Suppressor macrophage (primary cell): ENCODE measurements at places on chromosomes 4 and X.

DNA sequence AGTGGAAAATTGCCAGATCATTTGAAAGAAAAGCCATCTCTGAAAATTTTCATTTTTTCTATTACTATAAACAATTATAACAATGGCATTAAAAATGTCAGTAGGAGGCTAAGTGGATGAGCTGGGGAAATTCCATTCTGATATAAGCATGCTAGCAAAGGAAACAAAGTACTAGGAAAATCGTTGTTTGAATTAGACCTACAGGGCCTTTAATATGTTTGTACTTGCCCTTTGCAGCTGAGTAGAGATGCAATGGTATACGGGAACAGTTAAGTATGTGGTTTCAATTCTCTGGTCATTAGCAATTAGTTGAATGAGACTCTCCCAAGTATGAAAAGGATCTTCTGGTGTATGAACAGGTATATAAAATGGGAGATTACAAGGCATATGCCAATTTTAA is 452.2 kb downstream of the PCDH11X start:
- DNase-seq: no peak

DNA sequence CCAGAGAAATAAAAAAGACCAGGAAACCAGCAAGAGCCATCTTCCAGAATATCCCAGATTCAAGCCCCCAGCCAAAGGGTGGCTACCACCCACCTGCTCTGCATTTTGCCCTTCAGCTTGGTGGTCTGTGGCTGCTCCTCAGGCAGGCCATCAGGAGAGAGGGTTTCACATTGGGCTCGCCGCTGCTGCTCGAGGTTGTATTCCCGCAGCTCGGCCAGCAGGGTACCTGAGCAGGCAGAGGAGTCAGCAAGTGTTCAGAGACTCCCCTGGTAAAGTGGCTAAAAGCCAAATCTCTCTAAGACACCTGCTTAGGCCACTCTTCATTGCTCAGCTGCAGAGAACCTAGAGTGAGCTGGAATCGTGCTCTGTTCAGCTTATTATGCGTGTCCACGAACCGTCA is 110.8 kb upstream of the HSD17B10 start:
- DNase-seq: no peak

DNA sequence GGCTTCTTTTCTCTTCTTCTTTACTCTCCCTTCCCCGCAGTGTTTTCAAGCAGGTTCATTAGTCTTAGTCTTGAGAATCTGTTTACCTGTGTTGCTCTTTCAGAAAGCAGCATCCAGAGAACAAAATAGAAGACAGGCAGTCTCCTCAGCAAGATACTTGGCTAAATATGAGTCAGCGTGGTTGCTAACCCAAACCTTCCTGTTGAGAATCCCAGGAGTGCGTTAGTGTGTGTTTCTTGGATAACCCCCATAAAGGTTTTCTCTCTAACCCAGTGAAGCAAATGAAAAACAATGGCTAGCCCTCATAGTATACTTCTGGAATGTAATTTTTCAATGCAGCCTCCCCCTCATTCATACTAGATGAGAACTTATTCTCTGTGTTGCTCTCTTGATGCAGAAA is 41.1 kb downstream of the BMPR1B start:
- no peak for DNase-seq

GRCh38 chrX:49858341-49858740 is 20.9 kb upstream of the USP27X start:
- DNase-seq: no peak

GRCh38 chrX:57282568-57282967 is 3.9 kb upstream of the FAAH2 start:
- no peak for DNase-seq

GRCh38 chrX:50072110-50072509 is 128.7 kb downstream of the AKAP4 start:
- no peak for DNase-seq

GRCh38 chr4:99857307-99857706 is 36.9 kb downstream of the LAMTOR3 start:
- no peak for DNase-seq

DNA sequence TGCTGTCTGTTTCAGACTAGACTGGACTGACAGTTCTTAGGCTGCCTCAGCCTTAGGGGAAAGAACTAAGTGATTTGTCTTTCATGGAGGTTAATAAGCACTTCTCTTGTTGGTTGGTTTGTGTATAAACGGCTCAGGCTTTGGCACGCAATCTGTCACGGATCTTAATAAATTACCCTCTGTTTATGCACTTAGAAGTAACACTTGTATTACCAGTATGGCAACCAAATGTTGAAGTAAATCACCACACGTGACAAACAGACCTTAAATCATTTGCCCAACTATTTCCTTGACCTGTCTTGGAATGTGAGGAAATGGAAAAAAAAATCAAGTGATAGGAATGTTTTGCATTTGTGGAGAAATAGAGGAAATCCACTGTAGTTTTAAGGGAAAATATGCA is 69.9 kb downstream of the TEX13A start:
- DNase-seq: no peak

- DNase-seq: no peak
Measured at GRCh38 chrX:40076750-40077575, 20.8 kb downstream of the BCOR start.

DNA sequence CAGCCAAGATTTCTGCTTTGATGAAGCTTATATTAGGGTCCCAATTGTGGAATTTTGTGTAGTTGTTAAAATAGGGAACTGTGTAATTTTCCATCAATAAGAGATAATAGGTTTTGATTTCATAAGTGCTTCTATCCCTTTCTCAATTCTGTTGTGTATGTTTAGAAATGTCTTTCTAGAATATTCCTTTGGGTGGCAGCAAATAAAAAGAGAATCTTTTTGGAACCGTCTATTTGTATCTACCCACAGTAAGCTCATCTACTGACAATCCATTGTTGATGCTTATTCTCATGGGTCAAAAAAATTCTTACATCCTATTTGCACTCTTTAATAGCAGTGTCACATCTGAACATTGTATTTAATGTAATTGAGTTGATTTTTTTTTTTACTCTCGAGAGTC is 61.7 kb downstream of the TMA16 start:
- DNase-seq: no peak

DNA sequence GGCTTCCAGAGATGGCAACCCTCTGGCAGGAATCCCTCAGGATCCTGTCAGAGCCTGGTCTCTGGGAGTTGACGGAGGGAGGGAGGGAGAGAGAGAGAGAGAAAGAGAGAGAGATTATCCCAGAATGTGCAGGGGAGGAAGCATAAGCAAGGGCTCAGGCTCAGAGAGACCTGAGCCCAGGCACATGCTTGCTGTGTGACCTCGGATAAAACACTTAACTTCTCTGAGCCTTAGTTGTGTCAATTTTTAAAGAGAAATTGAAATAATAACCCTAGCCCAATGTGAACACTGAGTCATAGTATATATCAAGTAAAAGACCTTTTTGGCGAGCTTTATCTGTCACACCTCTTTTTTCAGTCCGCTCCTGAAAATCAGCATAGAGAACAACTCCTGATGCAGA is 473 bp upstream of the USP51 start:
- no peak for DNase-seq

DNA sequence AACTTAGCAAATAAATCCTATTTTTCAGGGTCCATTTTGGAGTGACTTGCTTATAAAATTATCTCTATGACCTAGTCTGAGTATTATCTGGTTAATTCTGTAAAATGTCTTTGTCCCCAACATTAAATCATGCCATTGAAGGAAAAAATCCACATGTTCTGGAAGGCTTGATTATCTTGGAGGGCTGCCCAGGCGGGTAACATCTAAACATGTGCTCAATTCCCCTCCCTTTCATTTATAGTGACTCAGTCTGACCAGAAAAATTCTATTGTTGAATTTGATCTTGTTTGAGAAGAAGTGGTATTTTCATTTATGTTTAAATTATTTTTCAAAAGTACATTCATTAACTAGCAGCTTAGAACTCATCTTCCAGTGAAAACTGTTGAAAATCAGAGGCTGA is 55.4 kb upstream of the SLC10A7 start:
- DNase-seq: no peak

- peak; percentile 15 for DNase-seq
Measured at GRCh38 chr4:94127707-94128328, 79.8 kb upstream of the SMARCAD1 start.

DNA sequence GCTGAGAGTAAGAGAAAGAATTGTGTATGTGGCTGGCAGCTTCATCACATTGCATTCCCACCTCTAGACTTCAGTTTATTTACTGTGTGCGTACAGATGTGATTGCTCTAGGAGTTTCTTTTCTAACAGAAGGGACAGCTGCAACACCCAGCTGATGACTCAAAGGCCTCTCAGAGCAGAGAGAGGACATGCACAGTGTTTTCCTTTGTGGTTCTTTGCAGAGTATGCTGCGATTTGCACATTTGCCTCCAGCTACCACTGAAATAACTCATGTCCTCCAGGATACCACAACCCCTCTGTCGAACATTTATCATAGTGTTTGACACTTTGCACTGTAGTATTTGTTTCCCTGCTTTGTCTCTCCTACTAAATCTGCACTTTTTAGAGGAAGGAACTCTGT is 294.1 kb downstream of the STIM2 start:
- DNase-seq: no peak

DNA sequence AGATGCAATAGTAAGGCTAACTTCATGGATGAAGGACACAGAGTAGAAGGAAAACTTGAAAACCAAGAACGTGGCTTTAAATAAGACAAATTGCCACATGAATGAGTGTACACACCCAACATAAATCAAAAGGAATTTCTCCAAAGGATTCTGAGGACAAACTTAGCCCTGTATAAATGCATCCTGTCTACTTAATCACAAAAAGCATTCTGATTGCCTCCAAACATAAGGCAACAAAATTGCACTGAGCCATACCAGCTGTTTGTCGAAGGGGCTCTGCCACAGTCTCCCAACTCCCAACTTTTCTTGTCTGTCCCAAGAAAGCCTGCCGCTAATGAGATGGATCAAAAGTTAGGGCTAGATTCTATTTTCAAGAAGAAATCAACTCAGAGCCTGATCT is 194.3 kb downstream of the SOWAHB start:
- no peak for DNase-seq

GRCh38 chrX:101136235-101136634 is 38.2 kb downstream of the CENPI start:
- DNase-seq: no peak

- DNase-seq: no peak
Measured at GRCh38 chr4:3269991-3270611, 21.1 kb downstream of the MSANTD1 start.

- peak; percentile 96 for DNase-seq
Measured at GRCh38 chrX:53422086-53422860, at the start of gene SMC1A. Gene SMC1A, minus strand, starts transcription at chrX:53422654. Its CDS starts 54 bp downstream, at chrX:53422600.

- DNase-seq: no peak
Measured at GRCh38 chr4:76680952-76681351, 217.0 kb downstream of the SOWAHB start.

DNA sequence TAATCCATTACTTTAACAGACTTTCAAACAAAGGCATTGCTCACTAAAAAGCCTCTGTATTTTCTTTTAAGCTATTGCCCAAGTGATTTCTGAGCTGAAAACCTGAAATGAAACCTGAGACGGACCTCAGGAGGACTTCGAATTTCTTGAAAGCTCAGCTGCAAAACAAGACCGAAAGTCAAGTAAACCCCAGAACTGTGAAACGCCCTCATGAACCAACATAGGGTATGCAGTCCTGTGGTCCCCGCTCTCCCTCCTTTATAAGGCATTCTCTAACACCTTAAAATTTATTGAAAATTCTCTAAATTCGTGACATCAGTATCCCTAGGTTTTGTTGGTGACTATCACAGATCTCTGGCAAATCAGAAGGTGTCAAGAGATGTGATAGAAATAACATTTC is 91.8 kb downstream of the SHISA3 start:
- no peak for DNase-seq

- DNase-seq: no peak
Measured at GRCh38 chr4:94536049-94536448, 84.3 kb downstream of the PDLIM5 start.

GRCh38 chrX:45329217-45329616 is 128.5 kb upstream of the DIPK2B start:
- no peak for DNase-seq

DNA sequence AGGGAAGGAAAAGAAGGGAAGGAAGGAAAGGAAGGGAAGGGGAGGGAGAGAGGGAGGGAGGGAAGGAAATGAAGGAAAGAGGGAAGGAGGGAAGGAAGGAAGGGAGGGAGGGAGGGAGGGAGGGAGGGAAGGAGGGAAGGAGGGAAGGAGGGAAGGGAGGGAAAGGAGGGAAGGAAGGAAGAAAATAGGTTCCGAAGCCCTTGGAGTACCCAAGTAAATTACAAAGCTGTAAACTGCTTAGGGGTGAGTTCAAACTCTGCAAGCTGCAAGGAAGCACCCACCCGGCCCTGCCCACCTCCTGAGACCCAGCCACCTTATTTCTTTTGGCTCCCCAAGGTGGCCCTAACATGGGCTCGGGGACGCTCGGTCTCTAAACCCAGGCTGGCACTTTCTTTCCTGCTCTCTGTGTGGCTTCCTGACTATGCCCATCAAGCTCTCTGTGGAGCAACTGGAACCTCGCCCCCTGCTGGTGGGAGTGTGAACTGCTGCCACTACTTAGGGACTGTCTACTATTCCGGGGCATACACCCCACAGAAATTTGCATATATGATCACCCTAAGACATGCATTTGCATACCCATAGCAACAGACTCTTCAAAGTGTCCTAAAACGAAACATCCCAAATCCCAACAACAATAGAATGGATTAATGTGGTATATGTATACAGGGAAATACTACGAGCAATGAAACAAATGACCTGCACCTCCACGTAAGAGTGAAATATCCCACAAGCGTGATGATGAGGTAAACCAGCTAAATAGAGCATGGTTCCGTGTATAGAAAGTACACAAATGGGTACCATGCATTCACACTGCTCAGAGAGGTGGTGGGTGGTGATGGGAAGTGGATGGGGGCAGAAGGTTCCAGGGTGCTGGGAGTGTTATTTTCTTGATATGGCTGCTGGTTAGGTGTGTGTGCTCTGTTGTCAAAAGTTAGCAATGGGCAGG is 151.7 kb upstream of the TBL1X start:
- DNase-seq: peak; percentile 63

DNA sequence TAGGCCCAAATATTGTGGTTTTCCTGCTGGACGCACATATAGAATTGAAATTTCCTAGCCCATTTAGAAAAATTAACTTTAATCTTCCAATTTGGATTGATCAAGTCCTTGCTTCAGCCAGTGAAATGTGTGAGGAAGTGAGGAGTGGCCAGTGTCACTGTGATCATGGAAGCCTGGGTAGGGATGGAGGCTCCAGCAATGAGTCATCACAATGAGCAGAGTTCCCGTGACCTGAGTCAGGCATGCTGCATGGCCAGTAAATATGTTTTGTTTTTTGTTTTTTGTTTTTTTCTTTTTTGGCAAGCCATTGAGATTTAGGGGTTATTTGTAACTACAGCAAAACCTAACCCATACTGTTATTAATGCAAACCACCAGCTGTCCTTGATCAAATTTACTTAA is 52.1 kb downstream of the IDS start:
- no peak for DNase-seq

GRCh38 chr4:27861802-27862201 is 1001.2 kb downstream of the STIM2 start:
- DNase-seq: no peak

- peak; percentile 16 for DNase-seq
Measured at GRCh38 chrX:10630320-10630719, 9.9 kb upstream of the MID1 start.

- DNase-seq: no peak
Measured at GRCh38 chrX:151982222-151982621, 7.7 kb upstream of the GABRE start.

GRCh38 chr4:161238033-161238432 is 925.8 kb downstream of the FSTL5 start:
- no peak for DNase-seq

GRCh38 chrX:69556060-69557011 is 52.2 kb downstream of the NALF2 start:
- DNase-seq: no peak
